ENCODE measurements at places on chromosomes 2 and 18.

- no peak for DNase-seq
Measured at GRCh38 chr2:148570989-148571388, 73.6 kb upstream of the EPC2 start.

DNA sequence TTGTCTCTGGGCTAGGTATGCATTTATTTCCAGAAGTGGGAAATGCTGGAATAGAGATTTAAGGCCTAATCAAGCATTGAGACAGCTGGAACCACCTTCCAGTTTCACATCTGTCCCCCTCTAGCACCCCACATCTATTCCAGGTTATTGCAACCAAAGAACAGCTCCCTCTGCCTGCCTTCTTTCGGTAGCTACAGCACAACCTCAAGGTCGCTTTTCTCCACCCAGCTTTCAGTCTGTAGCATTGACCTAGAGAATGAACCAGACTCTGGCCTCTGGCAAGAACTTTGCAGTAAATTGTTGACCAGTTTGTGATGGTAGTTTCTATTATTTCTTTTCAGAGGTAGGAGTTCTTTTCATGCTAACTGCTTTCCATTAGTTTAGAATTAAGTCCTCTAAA is 484.2 kb downstream of the DLGAP1 start:
- no peak for DNase-seq

DNA sequence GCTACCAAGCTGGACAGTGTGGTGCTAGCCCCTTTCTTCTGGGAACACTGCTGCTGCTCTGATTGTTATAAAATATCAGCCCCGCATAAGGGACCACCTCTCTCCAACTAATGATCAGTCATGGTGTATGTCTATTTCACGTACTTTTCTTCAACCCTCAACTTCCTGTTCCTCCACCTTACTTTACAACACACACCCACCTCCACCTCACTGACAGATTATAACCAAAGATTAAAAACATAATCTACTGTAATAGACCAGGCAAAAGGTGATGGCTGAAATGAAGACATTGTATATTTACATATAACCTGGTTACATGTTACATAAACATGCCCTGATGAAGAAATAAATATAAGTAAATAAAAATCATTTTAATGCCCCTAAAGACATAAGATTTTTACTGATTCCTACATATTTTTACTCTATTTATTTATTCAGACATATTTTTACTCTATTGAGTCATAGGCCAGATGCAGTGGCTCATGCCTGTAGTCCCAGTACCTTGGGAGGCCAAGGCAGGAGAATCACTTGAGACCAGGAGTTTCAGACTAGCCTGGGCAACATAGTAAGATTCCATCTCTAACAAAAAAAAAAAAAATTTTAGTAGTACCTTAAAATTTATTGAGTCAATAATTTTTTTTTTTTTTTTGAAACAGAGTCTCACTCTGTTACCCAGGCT is 12.8 kb downstream of the STK39 start:
- no peak for DNase-seq

DNA sequence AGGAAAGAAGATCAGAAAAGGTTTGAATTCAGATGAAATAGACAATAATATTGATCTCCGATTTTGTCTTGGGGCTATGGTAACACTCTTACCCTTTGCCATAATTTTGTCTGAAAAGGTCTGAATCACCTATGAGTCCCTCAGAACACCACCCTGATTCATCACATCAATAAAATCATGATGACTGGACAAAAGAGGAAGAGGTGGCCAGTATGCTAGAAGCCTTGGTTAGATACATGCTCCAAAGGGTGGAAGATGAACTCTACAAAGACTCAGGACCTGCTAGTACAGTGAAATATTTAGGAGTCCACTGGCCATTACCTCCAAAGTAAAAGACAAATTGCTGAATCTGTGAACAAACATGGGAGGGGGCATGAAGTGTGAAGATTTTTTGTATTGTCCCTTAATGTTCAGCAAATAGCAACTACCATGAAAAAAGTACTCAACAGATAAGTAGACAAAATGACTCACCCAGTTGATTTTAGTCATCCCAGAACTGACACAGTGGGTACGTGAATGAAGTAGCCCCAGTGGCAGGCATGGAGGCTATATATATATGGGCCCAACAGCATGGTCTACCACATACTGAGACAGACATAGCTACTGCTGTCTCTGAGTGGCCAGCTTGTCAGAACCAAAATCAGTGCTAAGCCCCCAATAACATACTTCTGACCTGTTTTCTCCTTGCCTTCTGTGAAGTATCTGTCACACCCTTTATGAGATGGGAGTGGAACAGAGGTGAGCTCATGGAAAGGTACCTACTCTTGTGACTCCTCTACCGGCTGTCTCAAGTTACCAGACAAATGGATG is 36.5 kb upstream of the GLS start:
- no peak for DNase-seq

DNA sequence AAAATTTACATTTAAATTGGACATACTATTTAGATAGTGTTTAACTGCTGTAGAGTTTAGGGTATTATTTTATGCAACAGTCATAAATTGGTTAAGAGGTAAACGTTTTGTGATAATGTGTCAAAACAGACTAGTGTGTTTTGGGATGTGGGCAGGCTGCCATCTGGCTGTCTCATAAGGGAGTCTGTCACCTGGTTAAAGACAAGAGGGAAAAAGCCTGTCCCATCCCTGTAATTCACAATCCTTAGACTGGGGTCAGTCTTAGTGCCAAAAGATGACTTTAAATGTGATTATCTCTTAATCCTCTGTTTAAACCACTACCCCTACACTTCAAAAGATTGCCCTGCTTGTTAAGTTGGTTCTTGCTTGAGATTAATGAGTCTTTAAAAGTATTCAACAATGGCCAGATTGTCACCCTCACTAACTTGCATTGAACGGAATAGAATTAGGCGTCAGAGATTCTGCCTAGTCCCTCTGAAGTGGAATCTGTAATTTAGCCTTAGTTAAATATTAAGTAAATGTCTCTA is 59.2 kb downstream of the SGPP2 start:
- DNase-seq, result no peak

GRCh38 chr2:223896833-223897311 is 48.3 kb downstream of the WDFY1 start:
- no peak for DNase-seq
